ENCODE measurements at places on chromosomes 4 and X.

DNA sequence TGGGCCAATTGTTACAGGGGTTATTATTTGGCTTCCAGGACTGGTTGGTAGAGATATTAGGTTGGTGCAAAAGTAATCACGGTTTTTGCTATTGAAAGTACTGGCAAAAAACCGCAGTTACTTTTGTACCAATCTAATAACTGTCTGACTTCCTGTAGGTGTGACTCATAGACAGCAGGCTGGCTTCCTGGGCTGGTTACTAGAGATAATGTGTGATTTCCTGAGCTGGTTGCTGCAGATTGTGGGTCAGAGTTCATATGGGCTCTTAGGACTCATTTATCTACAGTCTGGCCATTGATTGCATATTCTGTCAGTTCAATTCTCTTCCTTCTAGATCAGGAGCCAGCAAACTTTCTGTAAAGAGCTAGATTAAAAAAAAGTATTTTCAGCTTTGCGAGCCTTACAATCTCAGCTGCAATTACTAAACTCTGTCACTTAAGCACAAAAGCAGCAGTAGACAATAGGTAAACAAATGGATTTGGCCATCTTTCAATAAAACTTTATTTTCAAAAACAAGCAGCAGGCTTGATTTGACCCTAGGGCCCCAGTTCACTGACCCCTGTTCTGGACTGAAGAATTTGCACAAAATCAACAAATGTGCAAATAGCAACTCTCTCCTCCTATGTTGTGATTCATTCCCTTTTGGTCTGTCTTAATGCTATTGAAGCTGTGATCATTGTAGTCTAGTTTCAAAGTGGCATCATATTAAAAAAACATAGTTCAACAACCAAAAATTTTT, 50.8 kb upstream of the BOD1L1 start:
- DNase-seq = no peak

DNA sequence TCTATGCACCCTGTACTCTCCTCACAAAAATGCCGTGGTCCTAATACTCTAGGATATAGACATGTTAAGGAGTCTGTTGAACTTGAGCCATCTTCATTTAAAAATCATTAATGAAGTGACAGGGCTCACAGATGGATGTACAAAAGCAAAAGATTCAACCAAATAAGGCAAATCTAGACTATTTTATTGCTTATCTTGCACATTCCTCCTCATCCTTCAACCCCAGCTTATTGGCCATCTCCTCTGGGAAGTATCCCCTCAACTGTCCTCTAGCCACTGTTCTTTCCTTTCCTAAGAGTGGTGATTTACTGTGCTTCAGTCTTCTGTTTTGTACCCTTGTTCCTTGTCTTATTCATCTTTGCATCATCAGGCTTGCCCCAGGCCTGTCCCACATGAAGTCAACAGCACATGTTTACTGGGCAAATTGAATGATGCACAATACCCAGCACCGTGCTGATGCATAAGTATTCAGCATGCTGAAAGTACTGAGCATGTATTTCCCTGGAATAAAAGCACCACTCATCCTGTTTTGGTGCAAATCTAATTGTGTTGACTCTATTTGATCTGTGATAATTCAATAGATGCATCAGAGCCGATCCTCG, 287.3 kb upstream of the CLNK start:
- no peak for DNase-seq

DNA sequence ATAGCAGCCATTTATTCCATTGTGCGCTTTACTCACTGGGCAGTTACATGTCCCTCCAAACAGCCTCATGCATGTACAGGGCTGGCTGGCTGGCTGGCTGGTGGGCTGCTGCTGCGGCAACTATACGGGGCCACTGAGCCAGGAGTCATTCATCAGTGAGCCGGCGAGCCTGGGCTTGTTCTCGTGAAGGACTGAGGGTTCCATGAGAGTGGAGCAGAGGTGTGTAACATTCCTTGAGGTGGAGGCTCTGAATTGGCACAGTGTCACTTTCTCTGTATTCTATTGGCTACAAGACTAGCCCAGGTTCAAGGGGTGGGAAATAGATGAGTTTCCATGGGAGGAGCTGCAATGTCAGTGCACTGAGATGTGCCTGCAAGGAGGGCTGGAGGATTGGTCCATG, 89.1 kb downstream of the ARHGAP10 start:
- DNase-seq = no peak

DNA sequence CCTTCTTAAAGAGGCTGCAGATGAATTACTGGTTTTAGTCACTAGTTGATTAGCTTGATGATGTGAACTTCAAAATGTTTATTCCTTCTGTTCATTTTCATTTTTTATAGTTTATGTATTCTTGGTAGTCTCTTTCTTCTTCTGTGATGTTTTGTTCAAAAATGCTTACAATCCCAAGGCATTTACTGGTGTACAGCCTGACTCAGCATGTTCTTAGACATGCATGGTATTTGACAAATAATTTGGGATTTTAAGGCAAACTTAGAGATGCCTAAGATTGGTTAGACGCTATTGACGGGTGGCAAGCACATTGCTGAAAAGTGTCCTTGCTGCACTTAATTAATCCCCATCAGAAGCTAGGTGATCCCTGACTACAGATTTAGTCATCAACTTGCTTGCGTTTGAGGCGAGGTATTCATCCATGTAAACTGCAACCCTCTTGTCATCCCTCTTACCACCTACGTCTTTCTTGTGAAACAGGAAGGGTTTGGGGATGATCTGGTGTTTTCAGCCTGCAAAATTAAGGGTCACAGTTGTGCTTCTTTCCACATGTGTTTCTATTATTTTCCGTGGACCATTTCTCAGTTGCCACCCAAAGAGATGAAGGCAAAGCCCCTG, 331.8 kb downstream of the DKK2 start:
- no peak for DNase-seq

DNA sequence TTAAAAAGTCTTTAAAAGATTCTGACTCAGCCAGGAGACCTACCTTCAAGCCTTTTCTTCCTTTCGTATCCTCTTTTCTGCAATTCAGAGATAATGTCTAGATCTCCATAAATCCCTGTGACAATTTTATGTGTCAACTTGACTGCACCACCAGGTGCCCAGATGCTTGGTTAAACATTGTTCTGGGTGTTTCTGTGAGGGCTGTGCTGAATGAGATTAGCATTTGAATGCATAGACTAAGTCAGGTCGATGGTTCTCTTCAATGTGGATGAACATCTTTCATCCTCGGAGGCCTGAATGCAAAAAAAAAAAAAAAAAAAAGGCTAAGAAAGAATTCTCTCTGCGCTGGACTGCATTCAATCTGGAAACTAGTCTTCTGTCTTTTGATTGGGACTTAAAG, 1082.7 kb downstream of the NLGN4X start:
- no peak for DNase-seq

- no peak for DNase-seq
Measured at GRCh38 chrX:44918722-44919121, 45.7 kb downstream of the KDM6A start.

GRCh38 chr4:82044141-82044993, 329.4 kb downstream of the HNRNPD start:
- DNase-seq = no peak

All from activated gamma-delta T cell treated with Interleukin-2 at 50 U/mL for 16 hours (primary cell).